ENCODE measurements at places on chromosomes 3 and 15.
A peak's percentile ranks its signal among the peaks of the same experiment; 100 is the strongest.

DNA sequence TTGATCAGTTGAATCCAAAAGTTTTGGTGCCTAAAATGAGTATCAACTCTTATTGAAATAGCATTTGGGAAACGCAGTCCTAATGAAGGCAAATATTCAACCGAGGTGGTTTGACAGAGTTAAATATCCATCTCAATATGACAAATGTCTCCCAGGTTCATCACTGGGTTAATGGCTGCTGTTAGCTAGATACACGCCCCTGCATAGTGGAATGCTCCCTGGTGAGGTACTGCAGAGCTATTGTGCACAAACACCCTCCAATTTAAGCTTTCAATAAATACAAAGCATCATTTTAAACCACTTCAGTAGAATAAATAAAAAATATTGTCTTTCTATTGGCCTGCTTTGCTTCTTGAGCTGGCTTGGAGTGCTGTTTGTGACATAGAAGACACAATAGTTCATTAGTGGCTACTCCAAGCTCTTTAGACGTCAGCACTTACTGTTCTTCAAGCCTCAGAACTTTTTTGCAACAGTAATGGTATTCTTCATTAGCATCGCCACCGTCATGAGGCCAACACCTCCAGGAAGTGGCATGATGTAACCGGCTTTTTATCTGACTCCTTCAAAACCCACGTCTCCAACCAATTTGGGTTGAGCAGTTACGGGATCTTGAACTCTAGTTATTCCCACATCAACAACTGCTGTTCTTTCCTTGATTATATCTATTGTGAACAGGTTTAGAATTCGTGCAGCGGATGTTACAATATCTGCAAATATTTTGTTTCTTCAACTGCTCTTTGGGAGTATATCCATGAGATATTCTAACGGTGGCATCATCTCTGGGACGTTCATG, 1159.6 kb upstream of the EPHA6 start:
- peak; percentile 1 for DNase-seq

DNA sequence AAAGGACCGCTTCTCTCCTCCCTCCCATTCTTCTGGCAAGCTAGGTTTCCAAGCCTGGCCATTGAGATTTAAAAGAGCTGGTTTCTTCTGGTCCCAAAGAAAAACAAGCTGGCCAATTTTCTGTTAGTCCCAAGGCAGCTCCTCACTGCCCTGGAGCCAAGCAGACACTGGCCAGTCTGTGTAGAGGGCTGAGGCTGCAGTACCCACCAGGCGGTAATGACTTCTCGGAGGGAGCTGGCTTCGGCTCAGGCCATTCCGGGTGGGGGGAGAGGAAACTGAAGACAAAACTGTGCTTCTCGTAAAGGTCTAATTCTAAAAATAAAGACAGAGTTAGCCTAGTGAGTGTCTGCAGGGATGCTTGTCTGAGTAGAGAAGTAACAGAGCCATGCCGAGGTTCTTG, 78.5 kb upstream of the SMAD3 start:
- no peak for DNase-seq

GRCh38 chr3:137692803-137693431, 71.2 kb upstream of the SOX14 start:
- no peak for DNase-seq

DNA sequence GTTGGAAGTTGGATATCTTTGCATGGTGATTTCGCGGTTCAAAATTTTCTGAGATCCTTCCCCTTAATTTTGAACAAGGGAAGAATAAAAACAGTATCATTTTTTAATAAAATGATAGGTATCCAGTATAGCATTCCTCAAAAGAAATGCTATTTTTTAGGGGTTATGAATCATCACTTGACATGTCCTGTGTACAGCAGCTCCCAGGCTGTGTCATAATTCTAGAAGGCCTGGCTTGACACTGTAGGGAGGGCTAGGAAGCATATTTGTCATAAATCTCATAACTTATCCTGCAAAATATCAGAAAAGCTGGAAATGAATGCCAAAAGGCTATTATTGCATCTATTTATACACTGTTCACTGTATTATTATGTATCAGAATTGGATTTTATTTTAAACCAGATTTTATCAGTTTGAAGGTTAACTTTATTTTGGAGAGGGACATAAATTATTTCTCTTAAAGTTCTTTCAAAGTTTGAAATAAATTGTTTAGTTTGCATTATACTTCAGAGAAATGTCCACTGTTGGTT, 539.1 kb upstream of the ROBO2 start:
- DNase-seq: no peak

DNA sequence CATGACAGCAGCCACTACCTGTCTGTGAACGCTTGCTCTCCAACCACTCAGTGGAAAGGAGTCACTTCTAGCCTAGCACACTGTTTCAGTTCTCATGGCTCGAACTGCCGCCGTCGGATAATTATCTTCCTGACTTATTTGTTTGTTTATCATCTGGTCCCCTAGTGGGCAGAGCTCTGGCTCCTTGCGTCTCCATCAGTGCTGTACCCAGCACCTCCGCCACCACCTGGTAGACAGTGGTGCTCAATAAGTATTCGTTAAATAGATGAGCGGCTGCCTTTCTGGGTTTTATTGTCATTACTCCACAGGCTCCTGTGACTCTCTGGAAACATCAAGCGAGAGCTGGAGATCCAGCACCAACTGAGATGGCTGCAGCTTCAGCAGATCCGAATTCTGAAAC, 297.5 kb downstream of the NTRK3 start:
- DNase-seq: no peak

- no peak for DNase-seq
Observed at GRCh38 chr15:60062826-60063225, 58.7 kb downstream of the FOXB1 start.

- no peak for DNase-seq
Observed at GRCh38 chr3:129398803-129399144, 29.7 kb downstream of the EFCAB12 start.

- DNase-seq: no peak
Observed at GRCh38 chr3:71703797-71704196, 21.4 kb downstream of the EIF4E3 start.
